ENCODE measurements at places on chromosomes 11 and 22.

GRCh38 chr11:120936356-120936755 lies 87.5 kb upstream of the TBCEL start:
- no peak for DNase-seq

- DNase-seq, result peak; percentile 78
Observed at GRCh38 chr22:43293259-43293654, 49.9 kb downstream of the SCUBE1 start.

- DNase-seq, result no peak
Observed at GRCh38 chr11:110501428-110501827, 71.7 kb downstream of the FDX1 start.

DNA sequence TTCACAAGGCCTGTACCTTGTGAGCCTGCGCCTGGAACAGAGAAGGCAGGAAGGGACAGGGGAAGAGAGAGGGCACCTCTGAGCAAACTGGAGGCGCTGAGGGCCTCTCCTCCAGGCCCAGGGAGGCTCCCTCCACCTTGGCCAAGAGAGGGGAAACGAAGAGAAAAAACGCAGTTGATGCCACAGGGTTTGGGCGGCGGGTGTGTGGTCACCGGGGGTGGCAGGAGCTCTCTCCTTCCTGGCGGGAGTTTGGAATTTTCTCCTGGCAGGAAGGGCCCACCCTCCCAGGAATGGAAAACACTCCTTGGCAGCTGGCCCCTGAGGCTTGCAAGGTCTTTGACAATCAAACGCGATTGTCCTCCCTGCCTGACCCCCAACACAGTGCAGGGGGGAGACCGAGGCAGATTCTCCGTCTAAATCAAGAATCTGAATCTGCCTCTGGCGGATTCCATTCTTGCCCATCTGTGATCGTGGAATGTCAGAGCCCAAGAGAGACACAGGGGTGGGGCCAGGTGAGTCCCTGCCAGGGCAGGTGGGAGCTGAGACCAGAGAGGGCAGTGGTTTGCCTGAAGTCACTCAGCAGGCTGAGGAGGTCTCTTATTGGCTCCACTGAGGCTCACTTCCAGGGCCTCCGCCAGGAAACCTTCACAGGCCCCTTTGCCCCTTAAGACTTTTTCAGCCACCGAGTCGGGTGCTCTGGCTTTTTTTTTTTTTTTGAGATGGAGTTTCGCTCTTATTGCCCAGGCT lies 21.0 kb downstream of the RPL3 start:
- DNase-seq, result no peak

DNA sequence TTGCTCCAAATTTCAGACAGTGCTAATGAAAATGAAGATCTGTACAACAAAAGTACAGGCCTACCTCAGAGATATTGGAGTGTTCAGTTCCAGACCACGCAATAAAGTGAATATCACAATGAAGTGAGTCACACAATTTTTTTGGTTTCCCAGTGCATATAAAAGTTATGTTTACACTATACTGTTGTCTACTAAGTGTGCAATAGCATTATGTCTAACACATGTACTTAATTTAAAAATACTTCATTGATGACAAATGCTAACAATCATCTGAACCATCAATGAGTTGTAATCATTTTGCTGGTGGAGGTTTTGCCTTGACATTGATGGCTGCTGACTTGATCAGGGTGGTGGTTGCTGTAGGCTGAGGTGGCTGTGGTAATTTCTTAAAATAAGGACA lies 60.6 kb upstream of the E2F8 start:
- no peak for DNase-seq

DNA sequence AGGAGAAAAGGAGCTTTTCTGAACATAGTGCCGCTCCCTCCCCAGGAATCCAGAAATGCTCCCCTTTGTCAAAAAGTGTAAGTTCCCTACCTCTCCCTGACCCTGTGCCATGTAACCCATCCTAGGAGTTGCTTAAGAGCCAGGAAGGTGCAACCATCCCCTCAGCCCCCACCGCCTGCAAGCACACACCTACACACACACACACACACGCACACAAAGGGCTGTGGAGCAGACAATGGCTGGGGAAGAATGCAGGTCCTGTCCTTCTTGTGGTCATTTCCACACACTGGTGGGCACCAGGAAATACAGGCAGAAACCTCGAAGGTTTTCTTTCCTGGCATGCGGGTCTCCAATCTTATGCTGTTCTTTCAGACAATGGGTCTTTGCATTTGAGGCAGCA lies 1.2 kb downstream of the P2RX3 start:
- DNase-seq, result no peak

DNA sequence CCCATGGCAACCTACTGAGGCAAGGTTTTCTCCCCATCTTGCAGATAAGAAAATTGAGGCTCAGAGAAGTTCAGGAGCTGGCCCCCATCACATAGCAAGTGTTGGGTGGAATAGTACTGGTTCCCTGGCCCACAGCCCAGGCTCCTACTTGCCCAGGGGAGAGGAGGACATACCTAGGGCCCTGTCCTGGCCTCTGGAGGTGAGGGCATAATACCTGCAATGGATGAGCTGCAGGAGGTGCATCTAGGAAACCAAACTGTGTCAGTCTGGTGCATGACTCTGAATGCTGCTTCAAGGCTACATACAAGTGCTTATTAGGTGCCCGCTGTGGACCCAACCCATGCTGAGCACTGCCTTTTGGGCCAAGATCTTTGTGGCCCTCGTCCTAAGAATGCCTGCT lies 40.0 kb upstream of the TPBGL start:
- no peak for DNase-seq

GRCh38 chr11:34407121-34407813 lies 31.5 kb upstream of the CAT start:
- DNase-seq, result no peak

DNA sequence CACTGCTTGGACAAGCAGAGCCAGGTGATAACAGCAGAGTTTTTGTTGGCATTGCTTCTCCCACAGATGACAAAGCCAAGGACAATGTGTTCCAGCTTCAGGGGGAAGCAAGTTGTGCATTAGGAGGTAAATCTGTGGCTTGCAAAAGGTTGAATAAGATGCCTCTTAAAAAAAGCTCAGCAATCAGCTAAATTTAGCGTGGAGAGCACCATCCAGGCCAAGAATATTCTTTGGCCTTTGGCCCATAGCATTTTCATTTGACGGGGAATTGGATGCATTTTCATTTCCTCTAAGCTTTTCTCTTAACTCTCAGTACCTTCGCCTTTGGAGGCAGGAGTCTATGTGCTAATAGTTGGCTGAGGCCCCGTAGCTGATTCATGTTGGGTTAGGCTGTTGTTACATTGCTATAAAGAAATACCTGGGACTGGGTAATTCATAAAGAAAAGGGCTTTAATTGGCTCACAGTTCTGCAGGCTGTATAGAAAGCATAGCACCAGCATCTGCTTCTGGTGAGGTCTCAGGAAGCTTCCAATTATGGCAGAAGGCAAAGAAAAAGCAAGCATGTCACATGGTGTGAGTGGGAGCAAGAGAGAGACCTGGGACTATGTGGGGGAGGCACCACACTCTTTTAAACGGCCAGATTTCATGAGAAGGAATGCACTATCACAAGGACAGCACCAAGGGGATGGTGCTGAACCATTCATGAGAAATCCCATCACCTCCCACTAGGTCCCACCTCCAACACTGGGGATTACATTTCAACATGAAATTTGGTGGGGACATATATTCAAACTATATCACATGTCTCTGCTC lies 350.1 kb upstream of the C11orf87 start:
- no peak for DNase-seq

DNA sequence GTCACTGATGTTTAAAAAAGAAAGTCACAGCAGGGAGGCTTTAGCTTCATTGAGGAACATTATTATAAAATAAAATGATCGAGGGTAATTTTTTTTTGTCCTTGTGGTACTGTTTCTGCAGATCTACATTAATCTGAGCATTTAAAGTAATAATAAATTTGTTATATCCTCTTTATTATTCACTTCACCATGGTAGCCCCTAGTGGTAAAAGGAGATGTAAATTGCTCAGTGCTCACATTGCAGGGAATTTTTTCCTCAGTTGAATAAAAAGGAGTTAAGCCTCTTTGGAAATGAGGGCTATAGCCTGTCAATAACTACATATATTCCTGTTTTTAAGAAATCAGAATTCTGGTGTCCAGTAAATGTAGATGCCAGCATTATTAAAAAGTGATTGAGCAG lies 99.7 kb upstream of the VPREB1 start:
- peak; percentile 30 for DNase-seq

- no peak for DNase-seq
Observed at GRCh38 chr22:19510919-19511341, 13.3 kb downstream of the CLDN5 start.

- no peak for DNase-seq
Observed at GRCh38 chr11:123082977-123083376, 21.0 kb upstream of the HSPA8 start.

- peak; percentile 49 for DNase-seq
Observed at GRCh38 chr22:38570779-38571364, 889 bp upstream of the DMC1 start.

DNA sequence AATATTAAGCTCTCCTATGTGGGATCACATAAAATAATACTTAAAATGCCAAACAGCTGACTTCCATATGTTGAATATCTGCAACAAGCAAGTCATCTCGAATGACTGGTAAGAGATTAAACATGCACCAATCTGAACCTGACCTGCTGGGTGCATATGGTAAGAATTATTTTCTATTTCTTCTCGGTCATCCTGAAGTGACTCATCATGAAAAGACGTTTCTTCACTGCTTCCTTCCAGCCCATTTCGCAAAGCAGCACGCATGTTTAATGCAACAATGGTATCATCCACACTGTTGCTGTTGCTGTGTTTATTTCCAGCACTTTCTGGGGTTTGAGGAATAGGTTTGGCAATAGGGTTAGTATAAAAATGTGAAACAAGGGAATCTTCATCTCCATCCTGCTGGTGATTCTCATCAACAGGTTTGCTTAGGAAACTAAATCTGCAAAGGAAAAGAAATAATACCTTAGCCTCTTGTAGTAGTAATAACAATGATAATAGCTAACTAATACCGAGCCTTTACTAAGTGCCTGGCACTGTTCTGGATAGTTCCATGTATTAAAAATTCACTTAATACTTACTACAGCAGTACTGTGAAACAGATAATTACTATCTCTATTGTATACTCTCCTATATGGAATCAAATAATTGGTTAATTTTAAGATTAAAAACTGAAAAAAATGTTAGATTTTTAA lies 52.0 kb upstream of the CHRNA10 start:
- peak; percentile 97 for DNase-seq

DNA sequence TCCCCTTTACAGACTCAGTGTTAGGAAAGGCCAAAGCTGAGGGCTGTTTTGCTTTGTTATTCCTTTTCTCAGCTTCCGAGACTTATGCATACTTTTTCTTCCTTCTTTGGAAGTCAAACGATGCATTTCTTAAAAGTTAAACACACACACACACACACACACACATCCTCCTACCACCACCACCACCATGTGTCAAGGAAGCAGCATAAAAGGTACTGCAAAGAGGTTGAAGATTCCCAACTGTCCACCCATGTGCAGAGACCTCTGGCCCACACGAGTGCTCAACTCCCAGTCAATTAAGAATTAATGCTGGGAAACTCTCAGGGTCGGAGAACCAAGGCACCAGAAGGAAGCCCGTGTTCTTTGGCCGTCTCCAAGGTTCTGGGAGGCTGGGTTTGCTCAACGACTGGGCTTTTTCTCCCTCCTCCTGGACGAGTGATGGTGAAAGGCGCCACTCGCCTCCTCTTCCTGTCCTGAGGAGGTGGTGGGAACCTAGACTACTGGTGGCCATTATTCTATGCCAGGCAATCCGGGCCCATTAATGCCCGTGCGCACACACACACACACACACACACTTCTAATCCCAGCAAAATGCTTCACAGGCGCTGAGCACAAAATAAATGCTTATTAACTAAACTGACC lies 15.1 kb downstream of the MN1 start:
- DNase-seq, result no peak
